Type B pancreatic cell (in vitro differentiated cells): ENCODE measurements at places on chromosomes 7 and 10.

- H3K27me3 ChIP-seq: peaks cover 7% of the 10 kb centered on the region
- H3K4me3 ChIP-seq: no peak within 1 kb of the TSS
- H3K27ac ChIP-seq: peak within 1 kb of the TSS; percentile 92
Observed at GRCh38 chr10:47322300-47323061, at the start of gene GDF2. TSS of gene GDF2 (plus strand) at chr10:47322454. CDS start at chr10:47322669, 215 bp downstream.

DNA sequence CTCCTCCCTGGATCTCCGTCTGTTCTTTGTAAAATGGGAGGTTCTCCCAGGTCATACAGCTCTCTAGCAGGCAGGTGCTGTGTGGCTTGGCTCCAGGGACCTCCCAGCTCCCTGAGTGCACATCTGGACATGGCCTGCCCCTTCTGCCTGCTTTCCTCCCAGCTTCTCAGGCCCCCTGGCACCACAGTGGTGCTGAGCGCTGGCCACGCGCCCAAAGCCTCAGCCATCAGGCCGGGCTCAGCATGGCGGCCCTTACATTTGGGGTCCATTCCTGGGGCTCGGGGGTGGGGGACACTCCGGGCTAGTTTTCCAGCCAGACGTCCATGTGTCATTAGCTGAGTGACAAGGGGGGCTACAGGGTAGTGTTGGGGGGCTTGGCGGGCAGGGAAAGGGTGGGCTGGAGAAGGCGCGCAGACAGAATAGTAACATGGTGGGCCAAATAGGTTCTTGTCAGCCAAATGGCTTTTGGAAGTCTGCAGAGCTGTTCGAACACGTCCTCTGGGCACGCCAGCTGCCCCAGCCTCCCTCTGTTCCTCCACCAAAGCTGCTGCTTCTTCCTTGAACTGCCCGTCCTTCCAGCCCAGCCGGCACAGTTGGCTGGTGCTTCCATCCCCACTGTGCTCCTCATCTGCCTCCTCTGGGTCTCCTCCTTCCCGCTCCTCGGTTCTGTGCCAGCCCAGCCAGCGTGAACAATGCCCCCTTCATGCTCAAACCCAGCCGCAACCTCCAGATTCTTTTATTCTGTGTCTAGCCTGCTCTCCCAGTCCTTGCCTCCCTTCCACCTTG is 65.9 kb downstream of the GOLGA7B start:
- H3K4me1 ChIP-seq: peaks cover 4% of the 10 kb centered on the region
- H3K4me3 ChIP-seq: no peak overlapping the region
- H3K36me3 ChIP-seq: no peaks in the 10 kb centered on the region
- no peak overlapping the region for H3K27ac ChIP-seq
- H3K27me3 ChIP-seq: peaks cover 44% of the 10 kb centered on the region

GRCh38 chr7:4650433-4651047 is 31.6 kb upstream of the FOXK1 start:
- H3K27me3 ChIP-seq: no peaks in the 10 kb centered on the region
- peak overlapping the region; percentile 86 for H3K27ac ChIP-seq
- peak overlapping the region; percentile 64 for H3K4me3 ChIP-seq
- H3K36me3 ChIP-seq: no peaks in the 10 kb centered on the region
- DNase-seq: peak; percentile 75
- peaks cover 16% of the 10 kb centered on the region for H3K4me1 ChIP-seq

DNA sequence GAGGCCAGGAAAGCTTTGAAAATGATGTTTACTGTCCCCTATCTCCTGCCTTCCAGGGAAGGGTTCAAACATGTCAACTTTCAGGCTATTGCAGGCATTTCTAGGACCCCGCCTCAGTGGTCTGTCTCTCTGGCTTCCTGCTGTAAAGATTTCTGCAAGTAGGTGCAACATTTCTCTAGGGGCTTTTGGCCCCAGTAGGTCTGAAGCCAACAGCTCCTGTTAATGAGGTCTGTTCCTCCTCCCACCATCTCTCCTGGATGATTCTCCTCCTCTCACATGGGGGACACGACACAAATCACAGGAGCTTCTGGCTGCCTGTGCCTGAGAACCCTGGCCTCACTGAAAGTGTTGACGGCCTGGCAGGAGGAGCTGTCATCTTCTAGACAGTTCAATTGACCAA is 194.3 kb downstream of the CYP26A1 start:
- H3K4me1 ChIP-seq: no peaks in the 10 kb centered on the region
- no peaks in the 10 kb centered on the region for H3K36me3 ChIP-seq
- no peak overlapping the region for H3K4me3 ChIP-seq
- DNase-seq: no peak
- H3K27me3 ChIP-seq: peaks cover 6% of the 10 kb centered on the region

DNA sequence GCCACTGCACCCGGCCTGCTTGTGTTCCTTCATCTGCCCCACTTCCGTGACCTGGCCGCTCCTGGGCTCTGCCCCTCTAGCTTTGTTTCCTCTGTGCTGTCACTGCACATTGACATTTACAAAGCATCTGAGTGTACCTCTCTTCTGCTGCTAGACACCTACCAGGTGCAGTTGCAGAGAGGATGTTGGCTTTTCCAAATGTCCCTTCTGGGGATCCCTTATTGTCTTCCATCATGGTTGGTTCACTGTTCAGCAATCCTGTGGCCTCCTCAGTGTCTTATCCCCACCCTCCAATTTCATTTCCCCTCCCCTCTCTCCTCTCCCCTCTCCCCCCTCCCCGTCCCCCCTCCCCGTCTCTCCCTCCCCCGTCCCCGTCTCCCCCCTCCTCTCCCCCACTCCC is 13.8 kb downstream of the VWA2 start:
- no peaks in the 10 kb centered on the region for H3K36me3 ChIP-seq
- H3K27ac ChIP-seq: no peak overlapping the region
- no peak for DNase-seq
- no peak overlapping the region for H3K4me3 ChIP-seq
- no peaks in the 10 kb centered on the region for H3K27me3 ChIP-seq

DNA sequence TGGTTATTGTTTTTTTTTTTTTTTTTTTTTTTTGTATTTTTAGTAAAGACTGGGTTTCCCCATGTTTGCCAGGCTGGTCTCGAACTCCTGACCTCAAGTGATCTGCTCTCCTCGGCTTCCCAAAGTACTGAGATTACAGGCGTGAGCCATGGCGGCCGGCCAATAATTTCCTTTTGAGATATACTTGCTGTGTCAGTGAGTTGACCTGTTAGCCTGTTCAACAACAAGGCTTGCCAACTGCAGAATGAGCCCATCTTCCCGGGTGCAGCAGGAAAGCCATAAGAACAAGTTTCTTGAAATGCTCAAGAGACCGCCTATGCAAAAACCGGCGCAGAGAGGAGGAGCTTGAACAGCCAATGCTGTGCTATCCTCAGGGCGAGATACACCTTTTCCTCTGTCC is 112.5 kb downstream of the PRPF18 start:
- H3K4me3 ChIP-seq: no peak overlapping the region
- no peaks in the 10 kb centered on the region for H3K27me3 ChIP-seq
- H3K4me1 ChIP-seq: peaks cover 36% of the 10 kb centered on the region
- no peak overlapping the region for H3K27ac ChIP-seq
- no peak for DNase-seq

GRCh38 chr7:4045450-4045849 is 636.6 kb upstream of the FOXK1 start:
- no peak overlapping the region for H3K27ac ChIP-seq
- no peak overlapping the region for H3K4me3 ChIP-seq
- H3K4me1 ChIP-seq: peaks cover 11% of the 10 kb centered on the region
- H3K27me3 ChIP-seq: peaks cover 4% of the 10 kb centered on the region
- no peak for DNase-seq

DNA sequence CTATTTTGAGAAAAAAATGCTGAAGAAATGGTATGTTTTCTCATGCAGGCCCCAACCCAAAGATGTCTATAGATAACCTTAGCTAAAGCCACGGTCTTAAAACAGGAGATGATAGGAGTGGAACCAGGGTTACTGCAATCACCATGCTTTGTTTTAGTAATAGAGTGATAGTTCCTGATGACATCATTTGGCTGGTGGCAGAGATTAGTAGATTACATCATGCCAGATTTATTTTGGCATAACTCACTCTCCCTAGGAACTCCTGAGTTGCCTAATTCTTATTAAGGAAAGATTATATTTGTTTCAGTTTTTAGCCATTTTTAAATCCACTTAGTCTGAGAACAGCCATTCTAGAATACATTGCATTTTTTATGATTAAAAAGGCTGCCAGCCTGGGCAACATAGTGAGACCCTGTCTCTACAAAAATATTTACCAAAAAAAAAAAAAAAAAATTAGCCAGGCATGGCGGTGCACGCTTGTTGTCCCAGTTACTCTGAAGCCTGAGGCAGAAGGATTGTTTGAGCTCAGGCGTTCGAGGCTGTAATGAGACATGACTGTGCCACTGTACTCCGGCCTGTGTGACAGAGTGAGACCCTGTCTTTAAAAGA is 17.8 kb downstream of the ENO4 start:
- no peaks in the 10 kb centered on the region for H3K36me3 ChIP-seq
- no peak overlapping the region for H3K27ac ChIP-seq
- peaks cover 10% of the 10 kb centered on the region for H3K4me1 ChIP-seq

- H3K27me3 ChIP-seq: peaks cover 10% of the 10 kb centered on the region
- H3K27ac ChIP-seq: no peak overlapping the region
- no peaks in the 10 kb centered on the region for H3K36me3 ChIP-seq
- DNase-seq: no peak
- H3K4me1 ChIP-seq: peaks cover 24% of the 10 kb centered on the region
Observed at GRCh38 chr10:61159253-61159652, 215.3 kb upstream of the RHOBTB1 start.

DNA sequence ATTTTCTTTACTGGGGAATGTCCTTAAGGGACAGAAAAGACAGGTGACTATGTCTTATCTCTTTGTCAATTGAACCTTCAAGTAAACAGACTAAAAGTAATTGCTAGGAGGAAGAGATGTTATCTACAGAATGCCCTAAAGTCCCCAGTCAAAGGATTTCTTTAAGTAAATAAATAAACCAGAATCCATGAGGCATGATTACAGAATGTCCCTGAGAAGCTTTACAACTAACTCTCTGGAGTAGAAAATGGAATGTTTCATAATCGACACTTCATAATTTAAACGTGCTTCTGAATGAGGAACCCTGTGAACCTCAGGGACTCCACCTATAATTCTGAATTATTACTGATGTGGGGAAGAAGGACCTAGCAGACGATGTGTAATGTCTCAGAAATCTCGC is 187.9 kb upstream of the IMMP2L start:
- H3K27ac ChIP-seq: no peak overlapping the region
- DNase-seq: no peak
- H3K36me3 ChIP-seq: peaks cover 21% of the 10 kb centered on the region
- no peak overlapping the region for H3K4me3 ChIP-seq
- no peaks in the 10 kb centered on the region for H3K4me1 ChIP-seq
- H3K27me3 ChIP-seq: no peaks in the 10 kb centered on the region

DNA sequence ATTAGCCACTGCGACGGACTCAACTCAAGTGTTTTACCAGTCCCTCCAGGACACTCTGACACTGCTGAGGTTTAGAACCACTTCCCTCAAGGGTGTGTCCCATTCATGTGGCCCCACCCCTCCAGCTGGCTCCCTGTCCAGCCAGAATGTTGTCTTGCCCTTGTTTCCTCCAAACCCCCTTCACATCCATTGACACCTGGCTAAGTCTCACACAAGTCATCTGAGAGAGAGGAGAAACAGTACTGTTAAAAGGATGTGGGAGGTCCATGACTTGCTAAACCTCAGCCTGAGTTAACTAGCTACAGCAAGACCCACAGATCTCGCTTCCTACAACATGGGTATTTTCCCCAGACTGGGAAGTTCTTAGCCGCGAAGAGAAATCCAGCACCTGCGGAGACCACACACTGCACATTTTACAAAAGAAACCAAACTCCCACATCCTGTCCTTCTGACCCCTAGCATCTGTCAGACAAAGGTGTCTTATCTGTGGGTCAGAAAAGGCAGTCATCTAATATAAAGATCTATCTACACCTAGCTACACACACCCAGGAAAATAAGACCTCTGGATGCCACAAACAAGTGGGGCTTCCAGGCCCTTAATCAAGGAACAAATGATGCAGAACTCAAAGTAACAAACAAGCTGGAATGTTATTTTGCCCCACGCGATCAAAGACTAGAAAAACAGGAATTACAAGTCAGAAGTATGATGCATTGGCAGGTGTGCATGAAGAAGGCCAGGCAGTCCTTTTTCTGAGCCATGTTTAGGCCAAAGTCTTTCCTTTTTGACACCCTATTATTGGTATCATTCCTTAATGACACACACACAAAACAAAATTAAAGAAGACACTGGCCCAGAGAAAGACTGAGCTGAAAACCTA is 13.9 kb downstream of the OSBPL3 start:
- no peak for DNase-seq
- H3K27me3 ChIP-seq: no peaks in the 10 kb centered on the region
- peaks cover 22% of the 10 kb centered on the region for H3K4me1 ChIP-seq
- H3K4me3 ChIP-seq: peak overlapping the region; percentile 70
- H3K27ac ChIP-seq: peak overlapping the region; percentile 93

- no peaks in the 10 kb centered on the region for H3K27me3 ChIP-seq
- DNase-seq: no peak
- H3K27ac ChIP-seq: no peak overlapping the region
- H3K36me3 ChIP-seq: peaks cover 8% of the 10 kb centered on the region
- peaks cover 14% of the 10 kb centered on the region for H3K4me1 ChIP-seq
- peak overlapping the region; percentile 90 for H3K4me3 ChIP-seq
Observed at GRCh38 chr7:66629222-66630062, 761 bp downstream of the KCTD7 start.

- no peak overlapping the region for H3K4me3 ChIP-seq
- H3K36me3 ChIP-seq: no peaks in the 10 kb centered on the region
- peaks cover 11% of the 10 kb centered on the region for H3K4me1 ChIP-seq
- DNase-seq: peak; percentile 59
Observed at GRCh38 chr10:49001402-49001801, 61.8 kb upstream of the LRRC18 start.

DNA sequence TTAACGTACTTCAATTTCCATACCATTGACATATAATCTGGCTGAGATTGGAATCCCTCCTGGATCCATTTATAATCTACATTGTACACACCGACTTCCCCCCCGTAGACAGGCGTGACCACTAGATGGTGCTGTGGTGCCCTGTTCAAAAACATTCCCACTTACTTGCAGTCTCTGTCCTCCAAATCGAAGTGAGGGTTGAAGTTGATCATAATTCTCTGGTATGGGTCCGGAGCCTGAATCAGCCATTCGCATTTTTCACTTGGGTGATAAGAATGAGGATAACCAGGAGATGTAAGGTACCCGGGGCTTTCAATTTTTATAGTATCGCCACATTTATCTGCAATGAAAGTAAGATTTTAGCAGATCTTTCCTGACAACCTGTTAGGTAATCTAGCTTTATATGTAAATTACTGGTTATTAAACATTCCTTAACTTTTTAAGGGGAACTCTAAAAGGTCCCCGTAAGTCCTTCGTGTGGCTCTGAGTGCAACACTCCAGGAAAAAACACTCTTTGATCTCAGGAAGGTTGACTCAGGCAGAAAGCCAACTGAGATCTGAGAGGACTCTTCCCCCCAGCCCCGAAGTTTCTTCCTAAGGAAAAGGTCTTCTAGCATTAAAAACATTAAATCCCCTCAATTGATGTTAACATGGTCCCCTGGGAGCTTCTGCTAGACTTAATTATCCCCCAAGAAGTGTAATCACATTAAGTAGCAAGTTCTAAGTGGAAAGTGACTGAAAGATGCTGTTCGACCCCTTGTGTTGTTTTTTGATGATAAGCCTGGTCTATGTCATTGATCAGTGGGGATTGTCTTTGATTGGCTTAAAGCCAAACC is 3.7 kb downstream of the NRP1 start:
- peaks cover 33% of the 10 kb centered on the region for H3K36me3 ChIP-seq
- H3K27me3 ChIP-seq: no peaks in the 10 kb centered on the region
- H3K27ac ChIP-seq: no peak overlapping the region
- H3K4me1 ChIP-seq: peaks cover 44% of the 10 kb centered on the region
- H3K4me3 ChIP-seq: peak overlapping the region; percentile 90
- DNase-seq: peak; percentile 88
